Tongue (tissue), 3 donors: ENCODE measurements at places on chromosomes 1 and 21. TPM values are rescaled to one million over a fixed set of nuclear protein-coding genes. Genes with fewer than 3 reads are reported as not detected.

Gene DIO1
- not detected for total RNA-seq

Gene PLD5
- total RNA-seq, result 0.21 TPM

Gene SERPINC1
- not detected for total RNA-seq

Gene HSD11B1
- total RNA-seq, result 1.1 TPM

Gene DMBX1
- not detected for total RNA-seq

Gene VWA1
- total RNA-seq, result 39.3 TPM

Gene CD34
- total RNA-seq, result 57.5 TPM

Gene RGS13
- total RNA-seq, result 0.10 TPM

Gene ISG15
- total RNA-seq, result 8.0 TPM

Gene TSTD1
- 53.9 TPM for total RNA-seq

Gene CAMK1G
- total RNA-seq, result not detected

Gene S100A4
- 160 TPM for total RNA-seq

Gene LAPTM5
- total RNA-seq, result 7.6 TPM

Gene ATP1A4
- total RNA-seq, result 0.62 TPM

Gene VWA5B1
- 0.31 TPM for total RNA-seq

Gene SPATA46
- not detected for total RNA-seq

Gene ACBD6
- 39.6 TPM for total RNA-seq

Gene KLHDC8A
- 0.72 TPM for total RNA-seq

Gene NPR1
- total RNA-seq, result 8.5 TPM

Gene ANKRD34A
- 0.51 TPM for total RNA-seq

Gene PODN
- total RNA-seq, result 17.1 TPM

Gene NKAIN1
- total RNA-seq, result 0.51 TPM

Gene GJA4
- 25.8 TPM for total RNA-seq

Gene CLDN17
- not detected for total RNA-seq

Gene ADGRB2
- 7.9 TPM for total RNA-seq

Gene RHBDL2
- total RNA-seq, result 1.6 TPM

Gene ANKRD65
- 13.4 TPM for total RNA-seq

Gene SV2A
- 3.7 TPM for total RNA-seq

Gene MPL
- total RNA-seq, result not detected

Gene LRRC71
- total RNA-seq, result not detected

Gene IQGAP3
- 10.3 TPM for total RNA-seq

Gene CHAF1B
- total RNA-seq, result 2.4 TPM

Gene FCRLA
- total RNA-seq, result 1.4 TPM

Gene C8A
- total RNA-seq, result not detected

Gene FMO3
- not detected for total RNA-seq

Gene SETDB1
- total RNA-seq, result 31.0 TPM

Gene AMY1C
- 0.21 TPM for total RNA-seq

Gene SHISAL2A
- not detected for total RNA-seq

Gene UBXN10
- total RNA-seq, result 0.51 TPM

Gene CASZ1
- total RNA-seq, result 20.9 TPM

Gene FAM43B
- total RNA-seq, result not detected

Gene IVNS1ABP
- 101 TPM for total RNA-seq

Gene LRRC7
- total RNA-seq, result 4.5 TPM

Gene ADGRL4
- 18.5 TPM for total RNA-seq

Gene FCGR2B
- total RNA-seq, result 1.6 TPM
